Midbrain (tissue), 1 donor: ENCODE measurements at places on chromosomes 5 and 9.

DNA sequence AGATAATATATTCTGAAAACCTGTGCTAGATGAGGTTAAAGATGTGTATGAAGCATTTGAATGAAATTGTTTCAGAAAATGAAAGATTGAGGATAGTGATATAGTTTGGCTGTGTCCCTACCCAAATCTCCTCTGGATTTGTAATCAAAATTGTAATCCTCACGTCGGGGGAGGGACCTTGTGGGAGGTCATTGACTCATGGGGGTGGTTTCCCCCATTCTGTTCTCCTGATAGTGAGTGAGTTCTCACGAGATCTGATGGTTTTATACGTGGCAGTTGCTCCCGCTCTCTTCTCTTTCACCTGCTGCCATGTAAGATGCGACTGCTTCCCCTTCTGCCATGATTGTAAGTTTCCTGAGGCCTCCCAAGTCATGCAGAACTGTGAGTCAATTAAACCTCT is 2.0 kb upstream of the TEX48 start:
- DNase-seq: no peak

DNA sequence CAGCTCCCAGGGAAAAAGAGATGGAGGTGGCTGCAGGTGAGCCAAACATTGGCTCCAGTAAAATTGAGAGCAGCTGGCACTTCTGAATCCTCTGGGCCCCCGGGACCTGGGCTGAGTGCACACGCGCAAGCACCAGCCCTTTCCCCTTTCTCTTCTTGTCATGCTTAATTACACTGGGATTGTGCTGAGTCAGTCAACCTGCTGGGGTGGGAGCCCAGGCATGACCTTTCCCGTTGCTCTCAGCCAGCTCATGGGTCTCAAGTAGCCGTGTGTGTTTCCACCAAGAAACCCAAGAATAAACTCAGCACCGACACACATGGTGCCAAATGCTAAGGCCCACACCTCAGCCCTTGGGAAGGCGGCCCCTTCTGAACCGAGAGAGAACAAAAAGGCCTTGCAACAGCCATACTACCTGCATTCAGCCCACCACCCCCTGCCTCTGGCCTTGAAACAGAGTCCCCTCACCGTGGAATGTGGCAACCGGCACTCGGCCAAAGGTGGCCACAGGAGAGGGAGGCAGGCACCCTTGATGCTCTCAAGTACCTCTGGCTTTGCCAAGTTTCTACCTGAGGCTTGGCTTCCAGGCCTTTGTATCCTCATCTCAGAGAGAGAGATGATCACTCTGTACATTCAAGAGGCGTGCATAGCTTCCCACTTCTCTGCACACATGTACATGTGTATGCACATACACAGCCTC is 28.1 kb downstream of the SLIT3 start:
- DNase-seq: no peak

DNA sequence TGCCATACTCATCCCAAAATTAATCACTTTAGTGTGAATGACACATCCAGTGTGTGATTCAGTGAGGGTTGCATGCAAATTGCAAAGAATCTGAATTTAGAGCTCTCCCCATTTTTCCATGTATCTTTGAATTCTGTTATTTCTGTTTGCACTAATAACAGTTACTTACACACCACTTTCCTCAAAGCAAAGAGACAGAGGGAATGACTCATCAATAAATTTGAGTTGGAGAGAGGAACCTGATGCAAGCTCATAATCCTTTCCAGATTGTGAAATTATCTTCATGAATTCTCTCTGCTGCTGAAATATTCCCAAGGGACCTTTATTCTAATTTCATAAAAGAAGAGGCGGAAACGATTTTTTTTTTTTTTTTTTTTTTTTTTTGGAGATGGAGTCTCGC is 204.8 kb downstream of the CDH9 start:
- DNase-seq: no peak

GRCh38 chr5:177404641-177405179 is 4.2 kb upstream of the PFN3 start:
- DNase-seq: no peak

DNA sequence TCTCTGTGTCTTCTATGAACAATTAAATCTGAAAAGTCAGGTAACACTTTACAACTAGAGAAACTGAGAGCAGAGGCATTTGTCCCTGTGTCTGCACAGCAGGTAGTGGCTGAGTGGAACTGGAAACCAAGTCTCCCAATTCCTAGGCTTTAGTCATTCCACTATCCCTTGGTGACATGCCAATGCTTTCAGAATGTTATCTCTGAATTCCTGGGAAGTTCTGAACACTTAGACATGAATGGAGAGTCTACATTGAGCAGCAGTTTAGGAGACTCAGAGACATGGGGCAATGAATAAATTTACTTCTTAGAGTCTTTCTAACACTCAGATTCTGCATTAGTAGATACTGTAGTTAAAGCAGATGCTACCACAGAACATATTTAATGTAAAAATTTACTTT is 94.8 kb upstream of the APC start:
- no peak for DNase-seq

GRCh38 chr9:36913393-36914211 is 120.5 kb downstream of the PAX5 start:
- no peak for DNase-seq

DNA sequence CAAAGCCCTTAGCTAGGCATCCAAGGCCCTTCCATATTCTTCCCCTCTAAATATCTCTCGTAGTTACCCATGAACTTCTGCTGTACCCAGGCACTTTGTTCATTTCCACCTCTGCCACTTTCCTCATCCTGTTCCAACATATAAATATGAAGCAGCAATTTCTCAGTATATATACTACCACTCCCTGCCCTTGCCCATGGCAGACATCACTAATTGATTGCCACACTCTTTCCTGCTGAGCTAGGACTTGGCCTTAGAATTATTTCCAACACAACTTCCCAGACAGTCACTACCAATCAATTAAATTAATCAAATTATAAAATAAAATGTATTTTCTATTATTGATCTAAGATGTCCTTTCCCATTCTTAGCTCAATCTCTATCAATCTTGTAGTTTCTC is 8.5 kb downstream of the INSYN2B start:
- DNase-seq: no peak

DNA sequence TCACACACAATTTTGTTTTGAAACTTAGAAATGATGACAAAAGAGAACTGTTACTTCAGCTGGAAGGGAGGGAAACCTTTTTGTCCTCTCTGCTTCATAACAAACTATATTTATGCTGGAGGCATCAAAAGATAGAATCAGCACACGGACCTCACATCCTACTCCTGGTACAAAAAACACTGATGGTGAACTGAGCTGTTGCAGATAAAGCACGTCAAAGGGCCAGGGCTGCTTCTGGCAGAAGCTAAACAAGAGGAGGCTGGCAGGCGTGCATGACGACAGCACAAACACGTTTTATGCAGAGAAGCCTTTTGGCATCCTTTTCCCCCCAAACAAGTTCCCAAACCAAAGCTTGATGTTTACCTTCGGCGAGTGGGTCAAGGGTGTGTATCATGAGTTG is 169.6 kb downstream of the SLC24A2 start:
- peak; percentile 42 for DNase-seq

GRCh38 chr9:69571032-69571431 is 101.1 kb downstream of the APBA1 start:
- no peak for DNase-seq

- DNase-seq: no peak
Observed at GRCh38 chr9:84179531-84179930, 161.0 kb downstream of the SLC28A3 start.

DNA sequence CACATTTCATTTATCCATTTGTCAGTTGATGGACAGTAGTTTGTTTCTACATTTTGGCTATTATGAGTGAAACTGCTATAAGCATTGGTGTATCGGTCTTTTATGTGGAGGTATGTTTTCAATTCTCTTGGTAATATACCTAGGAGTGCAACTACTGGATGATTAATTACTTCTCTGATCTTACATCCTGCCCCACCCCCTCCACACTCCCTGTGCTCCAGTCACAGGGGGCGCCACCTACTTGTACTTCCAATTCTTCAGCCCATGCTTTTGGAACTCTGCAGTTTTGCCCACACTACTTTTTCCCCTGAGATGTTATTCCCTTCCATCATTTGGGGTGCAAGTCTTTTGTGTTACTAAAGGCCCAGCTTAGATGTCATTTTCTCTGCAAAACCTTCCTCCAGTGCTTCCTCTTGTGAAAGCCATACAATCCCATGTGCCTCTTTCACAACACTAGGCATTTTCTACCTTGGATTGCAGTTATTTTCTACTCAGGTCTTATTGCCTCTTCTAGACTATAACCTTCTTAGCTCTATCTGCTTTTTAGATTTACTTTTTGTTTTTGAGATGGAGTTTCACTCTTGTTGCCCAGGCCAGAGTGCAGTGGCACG is 42.1 kb downstream of the SEC61B start:
- DNase-seq: no peak

- no peak for DNase-seq
Observed at GRCh38 chr5:74064225-74064624, 438.2 kb downstream of the ARHGEF28 start.

DNA sequence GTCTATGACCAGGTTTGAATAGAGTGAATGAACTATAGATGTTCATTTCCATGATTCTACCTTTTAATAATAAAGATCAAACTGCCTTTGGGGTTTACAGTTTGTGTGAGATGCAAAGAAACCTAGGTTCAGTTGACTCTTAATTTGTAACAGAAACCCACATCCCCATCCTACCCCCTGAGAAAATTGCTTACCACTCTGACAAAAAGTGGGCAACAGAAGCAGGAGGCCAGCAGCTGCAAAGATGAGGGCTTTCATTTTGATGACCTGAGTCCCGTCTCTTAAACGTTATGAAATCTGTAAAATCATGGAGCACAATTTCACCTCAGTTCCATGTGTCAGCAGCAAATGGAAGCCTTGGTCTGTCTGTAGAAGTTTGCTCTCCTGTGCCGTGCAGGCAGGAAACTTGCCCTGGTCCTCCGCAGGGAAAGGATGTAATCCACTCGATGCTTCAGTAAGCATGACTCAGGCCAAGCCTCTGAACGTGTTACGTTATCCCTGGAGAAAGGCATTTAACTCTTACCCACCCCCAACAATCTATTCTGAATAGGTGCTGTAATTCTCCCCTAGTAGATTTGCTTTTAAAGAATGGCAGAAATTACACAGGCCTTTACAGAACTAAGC is at the start of gene F2RL2:
TSS of gene F2RL2 (minus strand) at position 431 of the 624 bp plus-strand sequence. CDS start at position 258, 173 bp downstream.
- DNase-seq: no peak

GRCh38 chr5:154059039-154059430 is 20.3 kb downstream of the MFAP3 start:
- DNase-seq: no peak

- DNase-seq: no peak
Observed at GRCh38 chr5:138784590-138784989, 31.4 kb downstream of the CTNNA1 start.

DNA sequence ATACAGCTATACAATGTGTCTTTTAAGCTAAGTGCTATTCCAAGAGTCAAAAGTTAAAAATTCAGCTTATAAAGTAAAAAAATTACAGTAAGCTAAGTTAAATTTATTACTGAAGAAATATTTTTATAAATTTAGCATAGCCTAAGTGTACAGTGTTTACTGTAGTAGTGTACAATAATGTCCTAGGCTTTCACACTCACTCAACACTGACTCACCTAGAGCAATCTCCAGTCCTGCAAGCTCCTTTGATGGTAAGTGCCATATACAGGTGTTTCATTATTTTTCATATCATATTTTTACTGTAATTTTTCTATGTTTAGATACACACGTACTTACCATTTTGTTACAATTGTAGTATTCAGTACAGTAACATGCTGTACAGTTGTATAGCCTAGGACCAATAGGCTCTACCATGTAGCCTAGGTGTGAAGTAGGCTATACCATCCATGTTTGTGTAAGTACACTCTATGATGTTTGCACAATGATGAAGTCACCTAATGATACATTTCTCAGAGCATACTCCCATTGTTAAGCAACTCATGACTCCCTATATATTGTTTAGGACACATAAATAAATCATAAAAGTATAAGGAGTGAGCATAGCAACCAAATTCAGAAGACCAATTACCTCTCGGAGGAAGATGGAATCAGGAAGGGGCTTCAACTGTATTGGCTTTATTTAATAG is 165.1 kb upstream of the SLC30A5 start:
- DNase-seq: no peak

GRCh38 chr5:180175015-180175431 is 34.0 kb downstream of the RASGEF1C start:
- DNase-seq: no peak

DNA sequence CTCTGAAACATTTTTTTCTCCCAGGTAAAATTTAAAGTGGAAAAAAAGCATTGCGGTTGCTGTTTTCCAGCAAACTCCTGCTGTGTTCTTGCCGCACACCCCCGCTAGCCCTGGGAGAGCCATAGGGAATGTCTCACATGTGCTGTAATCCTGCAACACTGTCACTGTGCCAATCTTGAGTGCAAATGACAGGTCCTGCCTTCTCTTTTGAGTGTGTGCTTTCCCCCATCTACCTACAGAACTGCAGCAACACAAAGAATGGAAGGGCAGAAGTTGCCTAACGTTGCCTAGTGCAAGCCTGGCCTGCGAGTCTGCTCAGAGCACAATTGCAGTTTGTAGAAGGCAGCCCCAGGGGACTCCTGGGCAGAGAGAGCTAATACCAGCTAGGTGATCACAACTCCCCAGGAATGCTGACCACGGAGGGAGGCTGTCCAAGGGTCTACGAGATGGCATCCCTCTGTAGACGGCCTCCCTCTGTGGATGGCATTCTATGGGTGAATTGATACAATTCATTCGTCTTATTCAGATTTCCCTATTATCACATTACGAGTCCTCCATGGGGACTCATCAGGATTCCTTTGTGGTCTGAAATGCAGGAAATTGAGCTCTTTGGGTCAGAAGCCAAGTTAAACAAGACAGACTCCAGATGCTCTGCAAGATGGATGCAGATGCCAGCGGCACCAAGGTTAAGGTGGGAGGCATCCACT is 172.6 kb upstream of the S1PR3 start:
- DNase-seq: no peak

DNA sequence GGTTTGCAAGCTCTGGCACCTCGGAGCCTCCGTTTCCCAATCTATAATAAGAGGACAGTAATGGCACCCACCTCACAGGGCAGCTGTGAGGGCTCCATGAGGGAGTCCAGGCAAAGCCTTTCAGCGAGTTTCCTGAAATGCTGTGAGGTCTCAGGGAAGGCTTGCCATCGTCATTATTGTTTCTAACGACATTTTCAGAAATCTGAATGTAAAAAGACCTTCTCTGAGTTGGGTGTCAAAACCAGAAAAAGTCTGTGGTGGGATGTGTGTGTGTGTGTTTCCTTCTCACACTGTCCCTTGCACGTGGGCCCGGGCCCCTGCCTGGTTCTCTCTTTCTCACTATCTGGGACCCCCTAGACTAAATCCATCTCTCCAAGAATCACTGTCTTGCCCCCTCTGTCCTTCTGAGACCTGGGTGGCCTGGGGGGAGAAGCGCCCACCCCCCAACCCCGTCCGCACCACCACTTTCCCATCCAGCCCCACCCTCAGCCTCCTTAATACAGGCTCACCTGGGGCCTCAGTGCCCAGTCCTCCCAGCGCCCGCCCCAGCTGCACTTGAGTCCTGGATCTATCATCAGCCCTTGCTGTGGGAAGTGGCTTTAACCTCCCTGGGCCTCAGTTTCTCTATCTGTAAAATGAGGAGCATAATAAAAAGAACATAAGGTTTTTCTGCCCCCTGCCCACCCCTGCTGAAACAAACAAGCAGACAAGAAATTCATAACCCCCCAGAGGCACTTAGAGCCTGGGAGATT is 180.3 kb downstream of the C9orf50 start:
- no peak for DNase-seq

DNA sequence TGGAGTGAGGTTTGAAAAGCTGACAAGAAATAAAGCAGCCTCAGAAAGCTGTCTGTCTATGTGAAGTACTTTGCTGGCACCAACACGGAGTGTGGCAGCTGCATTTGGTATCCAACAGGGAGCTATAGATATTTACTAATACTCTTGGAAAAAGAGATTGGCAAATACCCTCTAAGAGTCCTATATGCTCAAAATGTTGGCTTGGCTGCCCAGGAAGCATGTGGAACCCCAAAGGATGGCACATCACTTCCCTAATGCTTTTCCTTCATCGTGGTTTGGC is 398.3 kb downstream of the TLE4 start:
- DNase-seq: no peak
